C1 segment of cervical spinal cord (tissue), 14 donors: ENCODE measurements at places on chromosomes 1 and 21.
A peak's percentile ranks its signal among the peaks of the same experiment; 100 is the strongest.

DNA sequence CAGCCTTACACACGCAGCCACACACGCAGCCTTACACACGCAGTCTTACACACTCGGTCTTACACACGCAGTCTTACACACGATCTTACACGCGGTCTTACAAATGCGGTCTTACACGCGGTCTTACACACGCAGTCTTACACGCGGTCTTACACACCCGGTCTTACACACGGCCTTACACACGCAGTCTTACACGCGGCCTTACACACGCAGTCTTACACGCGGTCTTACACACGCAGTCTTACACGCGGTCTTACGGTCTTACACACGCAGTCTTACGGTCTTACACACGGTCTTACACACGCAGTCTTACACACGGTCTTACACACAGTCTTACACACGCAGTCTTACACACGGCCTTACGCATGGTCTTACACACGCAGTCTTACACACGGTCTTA, 111.9 kb downstream of the PRDM16 start:
- no peak for DNase-seq

- DNase-seq, result no peak
These were observed 27.4 kb downstream of the PHGDH start for GRCh38 chr1:119739150-119739549.

- DNase-seq, result peak; percentile 45
These were observed 14.3 kb upstream of the MUL1 start for GRCh38 chr1:20521960-20522861.

- DNase-seq, result no peak
These were observed 329.5 kb downstream of the SIPA1L2 start for GRCh38 chr1:232300466-232300865.

GRCh38 chr1:223645903-223646302, 19.6 kb downstream of the CAPN8 start:
- no peak for DNase-seq
